ENCODE measurements at places on chromosomes 3 and 15. TPM values are rescaled to one million over a fixed set of nuclear protein-coding genes. Genes with fewer than 3 reads are reported as not detected.

GRCh38 chr3:99248913-99249312, 347.4 kb upstream of the DCBLD2 start:
- no peak for DNase-seq
- H3K27me3 ChIP-seq, result no peaks in the 10 kb centered on the region
- no peaks in the 10 kb centered on the region for H3K36me3 ChIP-seq
- H3K27ac ChIP-seq, result no peak overlapping the region
- no peaks in the 10 kb centered on the region for H3K4me1 ChIP-seq

GRCh38 chr15:22933641-22934061, 46.5 kb downstream of the CYFIP1 start:
- peaks cover 21% of the 10 kb centered on the region for H3K36me3 ChIP-seq
- H3K4me3 ChIP-seq, result no peak overlapping the region
- DNase-seq, result no peak
- peaks cover 19% of the 10 kb centered on the region for H3K4me1 ChIP-seq

DNA sequence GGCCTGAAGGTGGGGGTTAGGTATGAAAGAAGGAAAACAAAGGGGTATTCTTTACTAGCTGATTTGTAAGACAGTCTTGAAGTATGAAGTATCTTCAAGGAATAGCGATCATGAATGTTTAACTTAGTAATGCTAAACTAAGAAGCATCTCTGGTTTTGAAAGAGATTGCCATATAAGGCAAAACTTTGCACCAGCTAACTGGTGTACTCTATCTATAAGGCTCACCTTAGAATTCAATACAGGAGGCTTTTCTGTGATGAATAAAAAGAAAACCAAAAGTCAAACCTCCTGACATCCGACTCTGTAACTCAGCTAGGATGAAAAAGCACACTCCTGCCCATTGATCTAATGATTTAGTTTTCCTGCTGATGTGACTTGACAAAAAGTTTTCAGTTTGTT, 54.7 kb downstream of the FOXP1 start:
- DNase-seq, result no peak
- H3K4me1 ChIP-seq, result no peaks in the 10 kb centered on the region
- H3K36me3 ChIP-seq, result no peaks in the 10 kb centered on the region
- no peak overlapping the region for H3K4me3 ChIP-seq

- H3K36me3 ChIP-seq, result no peaks in the 10 kb centered on the region
- no peak overlapping the region for H3K27ac ChIP-seq
- H3K27me3 ChIP-seq, result no peaks in the 10 kb centered on the region
- no peak overlapping the region for H3K4me3 ChIP-seq
- peak; percentile 85 for DNase-seq
Measured at GRCh38 chr3:128584412-128585020, 66.1 kb downstream of the RPN1 start.

- no peaks in the 10 kb centered on the region for H3K27me3 ChIP-seq
- H3K4me3 ChIP-seq, result no peak overlapping the region
- DNase-seq, result peak; percentile 19
- peak overlapping the region; percentile 82 for H3K27ac ChIP-seq
Measured at GRCh38 chr3:149542375-149543312, 68.1 kb downstream of the TM4SF4 start.

- H3K4me1 ChIP-seq, result no peaks in the 10 kb centered on the region
- H3K27ac ChIP-seq, result no peak overlapping the region
- H3K36me3 ChIP-seq, result no peaks in the 10 kb centered on the region
Measured at GRCh38 chr3:14518432-14518802, 21.7 kb downstream of the GRIP2 start.

- H3K36me3 ChIP-seq, result no peaks in the 10 kb centered on the region
- DNase-seq, result peak; percentile 69
- no peaks in the 10 kb centered on the region for H3K27me3 ChIP-seq
- peak overlapping the region; percentile 96 for H3K27ac ChIP-seq
- H3K4me1 ChIP-seq, result peaks cover 54% of the 10 kb centered on the region
Measured at GRCh38 chr3:33439546-33440327, 468 bp downstream of the UBP1 start.

- no peaks in the 10 kb centered on the region for H3K4me1 ChIP-seq
- no peaks in the 10 kb centered on the region for H3K27me3 ChIP-seq
- no peak overlapping the region for H3K4me3 ChIP-seq
- H3K27ac ChIP-seq, result no peak overlapping the region
- DNase-seq, result no peak
Measured at GRCh38 chr15:91552555-91552954, 301.0 kb upstream of the SLCO3A1 start.

- no peaks in the 10 kb centered on the region for H3K27me3 ChIP-seq
- no peak overlapping the region for H3K27ac ChIP-seq
- no peaks in the 10 kb centered on the region for H3K36me3 ChIP-seq
- DNase-seq, result no peak
- no peak overlapping the region for H3K4me3 ChIP-seq
Measured at GRCh38 chr3:27661797-27662196, 60.3 kb downstream of the EOMES start.

The ARIH1 gene
- 28.5 TPM for total RNA-seq

The SLC28A2 gene
- total RNA-seq, result not detected

The ERICH6 gene
- not detected for total RNA-seq

The SKOR1 gene
- total RNA-seq, result under 0.01 TPM
